Keratinocyte (primary cell): ENCODE measurements at places on chromosomes 6 and 20.

DNA sequence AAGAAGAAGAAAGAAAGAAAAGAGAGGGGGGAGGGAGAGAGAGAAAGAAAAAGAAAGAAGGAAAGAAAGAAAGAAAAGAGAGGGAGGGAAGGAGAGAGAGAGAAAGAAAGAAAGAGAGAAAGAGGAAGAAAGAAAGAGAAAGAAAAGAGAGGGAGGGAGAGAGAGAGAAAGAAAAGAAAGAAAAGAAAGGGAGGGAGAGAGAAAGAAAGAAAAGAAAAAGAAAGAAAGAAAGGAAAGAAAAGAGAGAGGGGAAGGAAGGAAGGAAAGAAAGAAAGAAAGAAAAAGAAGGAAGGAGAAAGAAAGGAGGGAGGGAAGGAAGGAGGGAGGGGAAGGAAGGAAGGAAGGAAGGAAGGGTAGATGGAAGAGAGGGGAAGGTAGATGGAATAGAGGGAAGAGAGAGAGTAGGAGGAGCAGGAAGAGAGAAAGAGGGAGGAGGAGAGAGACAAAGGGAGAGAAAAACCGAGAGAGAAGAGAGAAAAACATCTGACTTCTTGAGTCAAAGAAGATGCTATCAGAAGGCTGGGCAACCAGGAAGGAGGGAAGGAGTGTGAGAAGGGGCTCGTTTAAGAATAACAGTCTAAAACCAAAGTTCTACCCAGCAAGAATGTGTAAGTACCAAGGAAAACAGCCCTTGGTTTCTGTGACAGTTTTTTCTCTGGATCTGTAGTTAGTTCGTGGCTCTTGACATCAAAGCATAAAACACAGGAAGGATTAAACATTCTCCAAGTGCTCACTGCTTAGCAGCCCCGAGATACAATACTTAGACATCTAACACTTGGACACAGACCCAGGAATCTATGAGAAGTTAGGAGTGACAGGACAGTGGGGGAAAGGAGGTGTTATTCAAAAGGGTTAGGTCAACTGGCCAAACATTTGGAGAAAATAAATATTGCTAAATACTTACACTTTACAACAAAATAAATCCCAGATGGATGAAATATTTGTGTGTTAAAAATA is 131.9 kb upstream of the STMND1 start:
- no peak overlapping the region for H3K4me3 ChIP-seq
- H3K27me3 ChIP-seq = no peaks in the 10 kb centered on the region
- no peaks in the 10 kb centered on the region for H3K4me1 ChIP-seq
- H3K27ac ChIP-seq = no peak overlapping the region

GRCh38 chr6:18121580-18122127 is 823 bp downstream of the NHLRC1 start:
- no peaks in the 10 kb centered on the region for H3K27me3 ChIP-seq
- no peak for DNase-seq
- H3K4me1 ChIP-seq = peaks cover 26% of the 10 kb centered on the region
- no peak overlapping the region for H3K27ac ChIP-seq
- H3K4me3 ChIP-seq = no peak overlapping the region

GRCh38 chr6:44388135-44388487 is 605 bp downstream of the CDC5L start:
- peaks cover 15% of the 10 kb centered on the region for H3K4me1 ChIP-seq
- no peak for DNase-seq
- H3K27me3 ChIP-seq = no peaks in the 10 kb centered on the region
- peaks cover 4% of the 10 kb centered on the region for H3K36me3 ChIP-seq

- no peak overlapping the region for H3K4me3 ChIP-seq
- DNase-seq = no peak
- no peak overlapping the region for H3K27ac ChIP-seq
Measured at GRCh38 chr20:57869951-57870315, 160.1 kb upstream of the PMEPA1 start.

DNA sequence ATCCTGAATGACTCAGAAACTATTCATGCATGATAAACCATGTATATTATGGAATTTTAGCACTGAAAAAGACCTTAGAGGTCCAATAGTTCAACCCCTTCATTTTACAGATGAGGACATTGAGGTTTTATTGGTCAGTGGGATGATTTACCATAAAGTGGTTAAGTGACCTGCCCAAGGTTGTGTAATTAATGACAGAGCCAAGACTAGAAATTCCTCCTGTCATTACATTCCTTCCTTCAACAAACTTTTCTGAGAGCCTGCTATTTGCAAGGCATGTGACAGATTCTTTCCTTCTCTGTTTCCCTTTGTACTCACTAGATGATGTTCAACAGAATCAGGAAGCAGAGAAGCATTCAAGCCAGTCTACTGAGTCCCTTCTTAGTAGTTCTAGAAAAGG is 170.7 kb upstream of the KCNK16 start:
- H3K36me3 ChIP-seq = no peaks in the 10 kb centered on the region
- DNase-seq = no peak
- no peaks in the 10 kb centered on the region for H3K27me3 ChIP-seq
- H3K4me1 ChIP-seq = no peaks in the 10 kb centered on the region
- no peak overlapping the region for H3K4me3 ChIP-seq

- H3K4me1 ChIP-seq = no peaks in the 10 kb centered on the region
- no peaks in the 10 kb centered on the region for H3K36me3 ChIP-seq
- no peak for DNase-seq
- peaks cover 39% of the 10 kb centered on the region for H3K27me3 ChIP-seq
- no peak overlapping the region for H3K4me3 ChIP-seq
Measured at GRCh38 chr20:62989201-62989601, 17.6 kb downstream of the BHLHE23 start.

- H3K4me1 ChIP-seq = peaks cover 2% of the 10 kb centered on the region
- H3K36me3 ChIP-seq = no peaks in the 10 kb centered on the region
- H3K4me3 ChIP-seq = no peak overlapping the region
- no peaks in the 10 kb centered on the region for H3K27me3 ChIP-seq
- H3K27ac ChIP-seq = no peak overlapping the region
Measured at GRCh38 chr6:78589436-78589835, 277.9 kb upstream of the IRAK1BP1 start.

GRCh38 chr6:79778816-79779215 is 147.7 kb downstream of the SH3BGRL2 start:
- H3K27me3 ChIP-seq = no peaks in the 10 kb centered on the region
- DNase-seq = no peak
- peaks cover 3% of the 10 kb centered on the region for H3K4me1 ChIP-seq
- no peaks in the 10 kb centered on the region for H3K36me3 ChIP-seq
- no peak overlapping the region for H3K4me3 ChIP-seq

- no peak overlapping the region for H3K27ac ChIP-seq
- no peaks in the 10 kb centered on the region for H3K4me1 ChIP-seq
- no peak overlapping the region for H3K4me3 ChIP-seq
- peaks cover 64% of the 10 kb centered on the region for H3K27me3 ChIP-seq
- H3K36me3 ChIP-seq = no peaks in the 10 kb centered on the region
- no peak for DNase-seq
Measured at GRCh38 chr20:58179432-58180099, 48.9 kb downstream of the ANKRD60 start.

- no peaks in the 10 kb centered on the region for H3K36me3 ChIP-seq
- no peaks in the 10 kb centered on the region for H3K27me3 ChIP-seq
- no peak overlapping the region for H3K27ac ChIP-seq
- H3K4me1 ChIP-seq = no peaks in the 10 kb centered on the region
Measured at GRCh38 chr6:154356113-154356512, 490 bp downstream of the IPCEF1 start.

GRCh38 chr6:37480118-37480736 is 19.5 kb downstream of the CCDC167 start:
- DNase-seq = no peak
- H3K4me3 ChIP-seq = no peak overlapping the region
- H3K36me3 ChIP-seq = peaks cover 39% of the 10 kb centered on the region
- H3K27ac ChIP-seq = no peak overlapping the region

DNA sequence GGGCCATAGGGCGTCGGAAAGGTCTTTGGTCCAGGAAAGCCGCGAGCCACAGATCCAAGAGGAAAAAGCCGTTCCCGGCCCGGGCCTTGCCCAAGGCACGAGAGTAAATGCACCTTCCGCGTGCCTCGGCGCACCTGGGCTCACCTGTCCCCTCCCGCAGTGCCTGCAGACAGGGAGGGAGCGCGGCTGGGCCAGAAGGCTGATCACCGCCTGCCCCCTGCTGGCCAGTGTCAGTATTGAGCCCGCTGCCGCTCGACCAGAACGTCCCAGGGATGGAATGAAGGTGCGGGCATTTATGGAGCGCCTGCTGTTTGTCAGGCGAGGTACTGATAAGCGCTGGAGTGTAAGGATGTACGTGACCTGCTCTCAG is 679 bp upstream of the LPIN3 start:
- H3K4me3 ChIP-seq = peak overlapping the region; percentile 58
- peaks cover 21% of the 10 kb centered on the region for H3K4me1 ChIP-seq
- peak; percentile 62 for DNase-seq
- no peaks in the 10 kb centered on the region for H3K27me3 ChIP-seq
- peak overlapping the region; percentile 68 for H3K27ac ChIP-seq

DNA sequence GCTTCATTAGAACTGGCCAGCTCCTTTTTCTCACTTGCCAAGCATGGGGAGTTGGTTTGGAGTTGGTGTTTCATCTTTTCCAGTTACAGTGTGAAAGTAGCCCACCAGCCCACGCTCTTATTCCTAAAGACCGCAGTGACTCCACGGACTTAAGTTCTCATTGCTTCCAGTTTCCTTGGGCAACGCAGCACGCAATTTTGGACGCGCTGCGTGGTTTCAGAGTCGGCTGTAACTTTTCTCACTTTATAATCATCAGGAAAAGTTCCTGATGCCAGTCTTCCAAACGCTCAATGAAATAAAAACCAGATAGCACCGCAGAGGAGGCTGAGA is 381 bp upstream of the PEX7 start:
- no peak for DNase-seq
- no peaks in the 10 kb centered on the region for H3K27me3 ChIP-seq
- no peaks in the 10 kb centered on the region for H3K4me1 ChIP-seq
- H3K27ac ChIP-seq = peak overlapping the region; percentile 75

DNA sequence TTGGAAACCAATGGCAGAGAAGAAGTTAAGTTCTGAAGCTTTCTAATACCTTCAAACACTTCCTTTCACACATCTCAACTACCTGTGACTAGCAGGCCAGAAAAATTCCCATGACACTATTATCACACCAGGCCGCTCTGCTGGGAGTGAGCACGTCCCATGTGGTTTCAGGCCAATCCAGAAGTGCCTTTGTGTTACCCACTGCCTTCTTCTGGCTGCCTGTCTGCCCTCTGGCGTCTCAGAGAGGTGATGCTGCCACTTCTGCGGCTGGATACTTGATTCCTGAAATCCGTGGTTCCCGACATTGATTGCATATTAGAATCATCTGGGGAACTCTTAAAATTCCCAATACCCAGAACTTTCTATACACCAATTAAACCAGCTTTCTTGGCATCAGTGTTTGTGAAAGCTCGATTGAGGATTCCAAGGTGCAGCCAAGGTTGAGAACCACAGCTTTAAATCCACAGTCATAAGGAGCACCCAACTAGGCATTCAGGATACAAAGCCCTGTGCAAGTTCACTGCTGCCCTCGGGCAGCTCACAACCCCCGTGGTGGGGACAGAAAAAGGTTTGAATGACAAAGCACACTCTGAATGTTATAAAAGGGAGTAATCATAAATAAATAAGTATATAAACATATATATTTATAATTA is 65.6 kb downstream of the STMND1 start:
- no peak for DNase-seq
- H3K36me3 ChIP-seq = no peaks in the 10 kb centered on the region
- H3K27ac ChIP-seq = no peak overlapping the region
- no peaks in the 10 kb centered on the region for H3K4me1 ChIP-seq
- no peak overlapping the region for H3K4me3 ChIP-seq
- no peaks in the 10 kb centered on the region for H3K27me3 ChIP-seq

GRCh38 chr6:40504274-40504673 is 82.9 kb downstream of the LRFN2 start:
- no peaks in the 10 kb centered on the region for H3K4me1 ChIP-seq
- H3K4me3 ChIP-seq = no peak overlapping the region
- no peaks in the 10 kb centered on the region for H3K36me3 ChIP-seq

- H3K4me3 ChIP-seq = no peak overlapping the region
- DNase-seq = no peak
- no peaks in the 10 kb centered on the region for H3K27me3 ChIP-seq
- no peaks in the 10 kb centered on the region for H3K36me3 ChIP-seq
- H3K4me1 ChIP-seq = no peaks in the 10 kb centered on the region
- H3K27ac ChIP-seq = no peak overlapping the region
Measured at GRCh38 chr6:2939315-2940009, 31.9 kb downstream of the SERPINB6 start.

- no peaks in the 10 kb centered on the region for H3K36me3 ChIP-seq
- no peak for DNase-seq
- H3K27me3 ChIP-seq = peaks cover 23% of the 10 kb centered on the region
Measured at GRCh38 chr6:73349311-73349710, 4.8 kb downstream of the DPPA5 start.

DNA sequence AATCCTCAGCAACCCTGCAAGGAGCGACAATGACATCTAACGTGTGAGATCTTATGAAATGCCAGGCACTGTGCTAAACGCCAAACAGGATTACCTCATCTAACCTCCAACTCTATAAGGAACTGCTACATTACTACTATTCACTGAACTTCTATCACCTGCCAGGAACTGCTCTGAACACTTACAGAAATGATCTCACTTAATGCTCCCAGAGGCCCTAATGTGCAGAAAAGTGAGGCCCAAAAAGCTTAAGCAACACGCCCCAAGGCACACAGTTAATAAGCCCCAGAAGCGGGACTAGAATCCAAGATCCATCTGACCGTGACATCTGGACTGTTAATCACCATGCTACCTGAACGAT is 28.5 kb downstream of the TRAM2 start:
- no peaks in the 10 kb centered on the region for H3K36me3 ChIP-seq
- peaks cover 54% of the 10 kb centered on the region for H3K4me1 ChIP-seq
- no peak overlapping the region for H3K27ac ChIP-seq

DNA sequence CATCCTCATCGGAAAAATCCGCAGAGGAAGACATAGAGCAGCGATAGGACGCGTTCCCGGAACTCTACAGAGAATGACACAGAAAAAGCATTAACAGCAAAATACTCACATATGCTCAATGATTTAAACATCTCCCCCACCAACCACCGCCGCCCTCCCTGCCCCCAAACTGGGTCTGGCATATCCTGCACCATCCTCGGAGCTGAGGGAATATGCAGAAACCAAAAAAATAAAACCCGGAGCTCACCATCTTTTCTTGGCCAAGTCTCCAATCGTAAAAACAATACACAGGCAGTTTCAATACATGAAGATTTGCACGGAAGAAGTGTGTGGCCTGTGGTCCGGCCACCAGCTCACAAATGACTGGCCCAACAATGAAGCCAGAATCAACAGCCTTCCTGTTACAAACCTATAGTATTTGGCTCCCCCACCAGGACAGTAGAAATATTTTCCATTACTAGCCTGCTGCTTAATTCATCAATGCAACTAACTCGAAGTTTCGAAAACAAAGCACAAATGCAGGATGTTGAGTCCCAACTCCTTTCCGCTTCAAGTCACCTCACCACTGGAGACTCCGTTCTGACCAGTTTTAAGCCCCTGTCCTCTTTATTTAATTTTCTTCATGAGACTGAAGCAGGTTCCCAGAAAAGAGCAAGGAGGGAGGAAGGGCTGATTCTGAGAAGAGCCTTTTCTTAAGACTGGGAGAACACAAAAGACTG is 103.2 kb upstream of the BEND6 start:
- no peak for DNase-seq
- H3K36me3 ChIP-seq = no peaks in the 10 kb centered on the region
- H3K4me1 ChIP-seq = peaks cover 19% of the 10 kb centered on the region
- H3K4me3 ChIP-seq = peak overlapping the region; percentile 40
- no peaks in the 10 kb centered on the region for H3K27me3 ChIP-seq

GRCh38 chr20:56653211-56653610 is 24.1 kb downstream of the TFAP2C start:
- peaks cover 4% of the 10 kb centered on the region for H3K4me1 ChIP-seq
- no peak overlapping the region for H3K27ac ChIP-seq
- H3K27me3 ChIP-seq = no peaks in the 10 kb centered on the region
